ENCODE measurements at places on chromosomes 2 and 18.

DNA sequence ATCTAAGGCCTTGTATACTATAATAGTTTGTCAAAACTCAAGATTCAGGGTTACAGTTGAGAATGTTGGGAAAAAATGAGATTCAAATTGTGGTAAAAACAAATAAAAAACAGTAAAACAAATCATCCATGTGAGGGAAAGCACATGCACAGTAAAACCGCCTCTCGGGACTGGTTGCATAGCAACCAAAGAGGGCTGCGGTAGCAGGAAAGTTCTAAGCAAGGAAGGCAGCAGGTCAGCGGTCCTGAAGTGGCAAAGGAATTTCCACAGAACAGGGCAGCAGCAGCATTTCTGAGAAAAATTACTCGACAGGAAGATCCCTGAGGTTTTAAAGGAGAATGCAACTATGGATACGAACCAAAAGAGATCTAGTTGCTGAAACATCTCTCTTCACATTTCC, 93.7 kb downstream of the DYNAP start:
- DNase-seq = no peak

GRCh38 chr2:26455037-26455669, 22.8 kb downstream of the OTOF start:
- DNase-seq = no peak

DNA sequence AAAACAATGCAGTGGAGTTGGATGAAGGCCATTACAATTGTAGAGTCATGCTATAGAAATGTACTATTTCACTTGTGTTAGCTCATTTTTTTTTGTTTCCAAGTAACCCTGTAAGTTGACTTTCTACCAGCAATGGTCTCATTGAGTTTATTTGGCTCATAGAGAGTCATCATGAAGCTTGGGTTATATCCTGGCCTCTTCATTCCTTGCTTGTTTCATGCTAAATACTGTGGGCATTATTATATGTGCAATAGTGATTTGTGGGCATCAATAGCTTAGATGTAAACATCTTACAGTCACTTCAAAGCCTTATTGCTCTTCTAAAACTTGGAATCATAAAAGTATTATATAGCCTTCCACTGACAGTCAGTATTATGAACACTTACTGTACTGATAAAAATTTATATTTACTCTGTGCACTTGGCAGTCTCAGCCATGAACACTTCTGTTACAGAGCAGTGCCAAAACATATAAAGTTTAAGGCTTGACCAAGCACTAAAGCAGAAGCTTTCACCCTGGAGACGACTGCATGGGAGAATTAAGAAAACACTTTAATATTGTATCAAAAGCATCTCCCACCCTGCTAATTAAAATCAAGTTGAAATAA, 751.2 kb downstream of the SATB2 start:
- DNase-seq = no peak

DNA sequence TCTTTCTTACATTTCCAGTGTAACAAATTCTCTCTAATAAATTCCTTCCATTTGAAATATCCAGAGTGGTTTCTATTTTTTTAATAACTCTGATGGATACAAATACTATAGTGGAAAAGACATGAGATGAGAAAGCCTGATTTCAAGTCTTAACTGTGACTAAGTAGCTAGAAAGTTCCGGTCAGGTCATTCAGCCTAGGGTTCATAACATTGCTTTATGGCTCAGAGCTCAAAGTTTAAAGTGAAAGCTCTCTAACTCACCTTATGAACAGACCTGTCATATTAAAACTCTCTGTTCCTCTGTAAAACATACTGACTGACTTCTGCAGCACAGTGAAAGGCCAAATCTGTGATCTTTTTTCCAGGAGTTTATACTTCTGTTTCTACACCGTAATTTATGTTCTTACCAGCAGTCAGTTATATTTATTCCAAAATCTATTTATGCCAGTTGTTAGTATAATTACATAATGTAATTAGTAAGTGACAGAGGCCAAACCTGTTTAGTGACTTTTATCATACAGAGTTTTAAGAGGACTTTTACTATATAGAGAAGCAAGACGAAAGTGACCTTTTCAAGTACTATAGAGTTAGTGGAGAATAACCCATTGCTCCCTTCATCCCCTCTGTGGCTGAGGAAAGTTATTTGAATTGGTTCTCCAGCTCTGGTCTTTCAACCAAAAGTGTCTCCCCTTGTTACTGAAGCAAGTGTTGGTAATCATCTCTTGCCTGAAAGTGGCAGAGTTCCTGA, 118.8 kb upstream of the PDE1A start:
- no peak for DNase-seq

DNA sequence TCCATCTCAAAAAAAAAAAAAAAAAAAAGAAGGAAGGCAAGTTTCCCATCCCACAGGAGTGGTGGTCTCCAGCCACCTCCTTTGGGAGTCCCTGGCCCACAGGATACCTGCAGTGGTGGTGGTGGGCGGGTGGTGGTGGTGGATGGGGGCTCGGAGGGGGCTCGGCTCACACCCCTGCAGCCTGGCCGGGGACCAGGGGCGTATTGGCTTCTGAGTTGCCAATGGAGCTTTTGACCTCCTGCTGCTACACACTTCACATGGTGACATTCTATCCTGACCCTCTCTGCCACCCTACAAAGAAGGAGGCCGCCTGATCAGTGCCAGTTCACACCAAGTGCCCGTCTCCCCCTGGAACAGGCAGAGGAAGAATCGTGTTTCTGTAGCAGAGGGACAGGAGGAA, 119.6 kb downstream of the NFATC1 start:
- DNase-seq = no peak

GRCh38 chr2:64943387-64944150, 45.6 kb upstream of the SLC1A4 start:
- DNase-seq = no peak

DNA sequence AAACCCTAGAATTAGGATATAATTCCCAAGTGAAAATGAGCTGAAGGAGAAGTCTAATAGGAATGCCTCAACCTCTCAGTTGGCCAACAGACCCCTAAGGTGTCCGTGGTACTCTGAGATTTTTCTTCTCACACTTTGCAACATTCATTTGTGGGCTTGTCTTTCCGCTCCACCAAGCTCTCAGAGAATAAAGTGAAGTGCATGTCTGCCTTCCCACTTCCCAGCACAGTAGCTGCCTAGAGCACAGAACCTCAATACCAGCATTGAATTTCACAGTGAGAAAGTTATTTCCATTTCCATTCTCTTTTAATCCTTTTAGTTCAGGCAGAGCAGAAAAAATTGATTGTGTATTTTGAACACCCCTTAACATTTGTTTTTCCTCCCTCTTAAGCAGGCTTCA, 451.8 kb downstream of the TGIF1 start:
- DNase-seq = no peak

- DNase-seq = no peak
Measured at GRCh38 chr2:209640358-209640757, 131.3 kb upstream of the UNC80 start.

DNA sequence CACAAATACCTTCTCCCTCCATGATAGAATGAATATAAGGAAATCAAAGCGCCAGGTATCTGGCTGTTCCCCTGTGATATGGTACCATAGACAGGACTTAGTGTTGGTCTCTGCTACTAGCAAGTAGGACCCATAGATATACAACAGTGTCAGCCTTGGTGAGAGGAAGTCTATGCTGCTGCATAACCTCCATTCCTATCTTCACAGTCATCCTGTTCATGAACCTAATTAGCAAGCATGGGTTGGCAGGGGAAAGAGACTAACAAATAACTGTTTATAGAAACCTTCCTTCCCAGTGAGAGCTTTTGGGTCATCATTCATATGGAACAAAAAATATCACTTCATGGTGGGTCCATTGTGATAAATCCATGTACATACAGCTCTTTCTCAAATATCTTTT, 188.9 kb upstream of the FAM98A start:
- DNase-seq = no peak

DNA sequence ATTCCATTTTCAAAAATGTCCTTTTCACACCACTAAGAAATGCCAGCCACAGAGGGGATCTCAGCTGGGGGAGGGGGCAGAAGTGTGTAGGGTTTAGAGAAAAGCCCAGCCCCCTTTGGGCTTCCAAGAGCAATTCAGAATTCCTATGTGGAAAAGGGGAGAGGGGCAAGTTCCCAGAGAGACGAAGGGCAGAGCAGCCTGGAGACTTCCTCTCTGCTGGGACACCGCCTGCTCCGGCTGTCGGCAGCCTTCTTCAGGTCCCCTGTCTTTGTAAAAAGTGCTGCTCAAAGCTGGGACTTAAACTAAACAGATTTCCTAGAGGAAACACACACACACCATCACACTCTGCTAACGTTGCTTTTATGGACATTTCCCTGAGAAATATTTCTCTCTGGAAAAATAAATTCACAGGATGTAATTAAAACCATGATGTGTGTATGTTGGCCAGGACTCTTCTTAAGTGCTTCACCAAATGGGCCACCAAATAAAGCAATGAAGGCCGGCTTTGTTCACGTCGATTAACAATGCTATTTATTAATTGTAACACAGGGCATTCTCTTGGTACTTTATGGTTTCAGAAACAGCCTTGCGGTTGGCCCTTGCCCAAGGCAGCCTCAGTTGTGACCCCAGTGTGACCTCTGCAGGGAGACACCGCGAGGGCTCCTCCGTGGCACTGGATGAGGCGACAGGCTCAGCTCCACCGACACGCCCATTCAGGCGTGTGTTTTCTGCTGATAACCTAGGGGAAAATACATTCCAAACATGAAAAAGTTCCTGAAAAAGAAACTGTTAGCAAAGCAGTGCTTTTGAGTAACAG, 5.6 kb upstream of the ASB1 start:
- DNase-seq = no peak

- DNase-seq = no peak
Measured at GRCh38 chr18:62412231-62412979, 87.3 kb downstream of the TNFRSF11A start.

Measured in effector CD8-positive, alpha-beta T cell (primary cell).